ENCODE measurements at places on chromosomes 11 and 22.

- DNase-seq = peak; percentile 95
Measured at GRCh38 chr11:2825261-2825888, 60.2 kb downstream of the CDKN1C start.

DNA sequence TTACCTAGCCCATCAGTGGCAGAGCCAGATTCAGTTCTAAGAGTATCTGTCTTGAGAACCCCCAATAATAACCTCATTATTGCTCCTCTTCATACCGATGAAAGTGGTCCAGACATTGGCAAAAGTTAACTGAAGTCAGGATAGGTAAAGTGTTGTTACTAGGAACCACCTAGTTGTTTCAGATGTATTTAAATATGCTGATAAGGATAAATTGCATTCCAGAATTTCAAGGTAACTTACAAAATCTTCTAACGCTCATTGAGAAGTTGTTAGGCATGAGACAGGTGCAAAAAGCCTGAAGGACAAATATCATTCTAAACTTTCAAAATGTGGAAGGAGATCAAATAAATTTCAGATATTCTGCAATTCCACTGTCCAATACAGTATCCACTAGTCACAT lies 27.8 kb downstream of the VWA5A start:
- DNase-seq = no peak

DNA sequence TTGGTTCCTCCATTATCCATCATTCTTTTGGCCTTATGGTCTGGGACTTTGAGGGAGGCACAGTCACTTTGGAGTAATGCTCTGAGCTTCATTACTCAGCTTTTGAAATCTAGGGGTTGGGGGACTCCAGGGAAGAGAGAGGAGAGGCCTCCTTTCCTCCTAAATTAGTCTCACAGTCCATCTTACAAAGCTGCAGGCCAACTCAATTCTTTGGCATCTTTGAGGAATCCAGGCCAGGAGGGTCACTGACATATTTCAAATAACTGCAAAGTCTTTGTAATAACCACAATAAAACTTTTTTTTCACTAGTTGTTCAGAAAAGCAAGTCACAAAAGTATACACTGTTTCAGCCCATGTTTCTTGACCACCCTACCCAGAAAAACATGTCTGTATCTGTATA lies 73.3 kb upstream of the FAR1 start:
- DNase-seq = no peak

GRCh38 chr11:132895340-132895739 lies 637.0 kb downstream of the OPCML start:
- no peak for DNase-seq

DNA sequence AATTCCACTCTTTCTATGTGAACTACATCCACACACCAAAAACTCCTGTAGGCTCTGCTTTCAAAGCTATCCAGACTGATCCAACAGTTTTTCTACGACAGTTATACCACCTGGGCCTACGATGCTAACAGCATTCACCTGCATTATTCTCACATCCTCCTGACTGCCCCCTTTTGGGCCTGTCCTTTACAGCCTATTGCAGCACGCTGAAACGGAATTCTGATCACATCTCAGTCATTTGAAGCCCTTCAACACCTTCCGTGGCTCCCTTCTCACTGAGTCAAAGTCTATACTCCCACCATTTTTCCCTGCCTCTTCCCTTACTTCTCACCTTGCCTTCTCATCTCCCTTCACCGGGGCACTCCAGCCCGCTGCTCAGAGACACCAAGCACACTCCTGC lies 791.3 kb upstream of the KIRREL3 start:
- no peak for DNase-seq

- no peak for DNase-seq
Measured at GRCh38 chr11:78424334-78425270, 7.0 kb upstream of the GAB2 start.
